ENCODE measurements at places on chromosomes 2 and 18.

GRCh38 chr2:145096582-145096981 is 576.7 kb upstream of the ZEB2 start:
- H3K27ac ChIP-seq: no peak overlapping the region
- H3K27me3 ChIP-seq: no peaks in the 10 kb centered on the region
- H3K36me3 ChIP-seq: no peaks in the 10 kb centered on the region
- H3K4me1 ChIP-seq: no peaks in the 10 kb centered on the region
- no peak for DNase-seq
- H3K4me3 ChIP-seq: no peak overlapping the region

DNA sequence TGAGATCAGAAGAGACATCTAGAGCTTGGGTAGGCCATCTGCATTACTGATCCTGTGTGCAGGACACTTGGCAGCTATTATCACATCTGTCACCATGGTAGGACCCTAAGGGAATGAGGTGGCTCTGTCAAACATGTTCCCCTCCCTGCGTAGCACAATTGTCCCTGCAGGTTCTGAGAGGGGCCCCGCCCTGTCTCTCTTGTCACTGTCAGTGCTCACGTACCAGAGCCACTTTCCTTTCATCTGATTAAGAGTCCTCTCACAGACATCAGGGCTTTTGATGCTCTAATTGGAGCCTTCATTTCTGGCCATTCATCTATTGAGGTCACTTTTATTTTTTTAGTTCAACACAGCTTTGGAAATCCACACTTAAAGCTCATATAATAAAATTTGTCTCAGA is 38.5 kb downstream of the NEB start:
- no peaks in the 10 kb centered on the region for H3K4me1 ChIP-seq
- no peak overlapping the region for H3K27ac ChIP-seq
- H3K27me3 ChIP-seq: no peaks in the 10 kb centered on the region

- H3K27me3 ChIP-seq: no peaks in the 10 kb centered on the region
- DNase-seq: no peak
- peaks cover 29% of the 10 kb centered on the region for H3K4me1 ChIP-seq
Observed at GRCh38 chr2:38371235-38371634, 5.8 kb downstream of the ATL2 start.

- DNase-seq: peak; percentile 95
- peaks cover 5% of the 10 kb centered on the region for H3K36me3 ChIP-seq
- no peaks in the 10 kb centered on the region for H3K27me3 ChIP-seq
- H3K27ac ChIP-seq: peak within 1 kb of the TSS; percentile 91
Observed at GRCh38 chr2:229922449-229923386, at the start of gene FBXO36. TSS of gene FBXO36 (plus strand) at chr2:229922503. CDS start at chr2:229922514, 11 bp downstream.

DNA sequence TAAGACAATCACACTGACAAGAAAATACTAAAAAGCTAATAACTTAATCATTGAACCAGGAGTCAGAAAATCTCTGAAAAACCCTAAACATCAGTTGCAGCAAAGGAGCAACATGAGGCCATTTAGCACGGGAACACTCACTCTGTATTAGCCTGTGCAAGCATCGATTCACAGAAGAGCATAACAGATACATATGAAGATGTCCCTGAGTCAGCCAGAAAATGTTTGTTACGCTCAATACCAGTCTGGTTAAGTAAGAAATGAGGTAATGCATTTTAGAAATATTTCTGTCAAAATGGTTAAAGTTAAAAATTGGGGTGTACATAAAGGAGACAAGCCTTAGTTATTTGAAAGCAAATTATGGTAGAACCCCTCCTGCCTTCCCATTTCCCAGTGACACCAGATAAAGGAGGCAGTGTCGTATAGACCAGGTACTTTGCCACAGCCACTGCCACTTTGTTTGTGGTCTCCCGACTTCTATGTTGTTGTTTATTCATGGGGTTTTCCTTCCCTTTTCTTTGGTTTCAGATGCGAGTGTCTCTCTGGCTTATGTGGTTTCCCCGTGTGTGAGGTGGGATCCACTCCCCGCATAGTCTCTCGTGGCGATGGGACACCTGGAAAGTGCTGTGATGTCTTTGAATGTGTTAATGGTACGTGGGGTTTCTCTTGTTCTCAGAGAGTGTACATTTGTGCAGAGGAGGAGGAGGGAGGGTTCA is 108.6 kb downstream of the CRIM1 start:
- DNase-seq: no peak
- no peak overlapping the region for H3K4me3 ChIP-seq
- no peaks in the 10 kb centered on the region for H3K27me3 ChIP-seq
- H3K4me1 ChIP-seq: no peaks in the 10 kb centered on the region
- no peak overlapping the region for H3K27ac ChIP-seq

- no peak for DNase-seq
- H3K27ac ChIP-seq: no peak overlapping the region
- H3K27me3 ChIP-seq: no peaks in the 10 kb centered on the region
- no peak overlapping the region for H3K4me3 ChIP-seq
- peaks cover 37% of the 10 kb centered on the region for H3K36me3 ChIP-seq
Observed at GRCh38 chr2:233769260-233769659, 8.9 kb upstream of the MROH2A start.

- no peaks in the 10 kb centered on the region for H3K4me1 ChIP-seq
- no peaks in the 10 kb centered on the region for H3K27me3 ChIP-seq
- H3K4me3 ChIP-seq: no peak overlapping the region
- H3K36me3 ChIP-seq: peaks cover 4% of the 10 kb centered on the region
- DNase-seq: no peak
Observed at GRCh38 chr18:35683021-35683420, 101.5 kb downstream of the GALNT1 start.

- DNase-seq: no peak
- no peaks in the 10 kb centered on the region for H3K4me1 ChIP-seq
- H3K4me3 ChIP-seq: no peak overlapping the region
- H3K36me3 ChIP-seq: no peaks in the 10 kb centered on the region
Observed at GRCh38 chr18:13354402-13354801, 135.8 kb downstream of the LDLRAD4 start.

GRCh38 chr2:50355891-50356290 is 676.0 kb downstream of the NRXN1 start:
- no peaks in the 10 kb centered on the region for H3K27me3 ChIP-seq
- no peak for DNase-seq
- H3K36me3 ChIP-seq: no peaks in the 10 kb centered on the region
- H3K4me3 ChIP-seq: no peak overlapping the region

DNA sequence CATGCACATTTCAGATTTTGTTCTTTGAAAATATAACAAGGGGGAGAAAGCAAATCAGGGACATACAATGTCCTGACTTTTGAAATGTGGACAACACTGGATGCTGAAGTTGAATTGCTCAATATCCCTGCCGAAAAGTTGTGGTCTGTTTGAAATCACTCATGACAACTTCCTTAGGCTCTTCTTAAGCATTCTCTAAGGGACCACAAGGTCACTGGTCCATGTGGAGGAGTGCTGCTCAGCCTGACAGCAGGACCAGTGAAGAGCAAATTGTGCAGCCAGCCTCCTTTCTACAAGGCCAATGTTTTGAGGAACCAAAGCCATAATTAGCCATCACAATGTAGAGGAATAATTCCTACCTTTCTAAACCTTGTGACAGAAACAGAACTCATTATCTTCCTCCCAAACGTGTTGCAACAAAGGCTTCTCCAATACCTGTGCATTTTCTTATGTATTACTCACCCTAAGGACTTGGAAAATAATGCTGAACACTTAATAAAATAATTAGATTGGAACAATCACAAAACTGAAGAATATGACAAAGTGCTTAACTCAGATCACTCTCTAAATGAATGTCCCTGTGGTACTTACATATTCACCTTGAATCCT is 1477.6 kb upstream of the NXPH2 start:
- no peak overlapping the region for H3K4me3 ChIP-seq
- H3K36me3 ChIP-seq: no peaks in the 10 kb centered on the region
- no peaks in the 10 kb centered on the region for H3K27me3 ChIP-seq
- no peaks in the 10 kb centered on the region for H3K4me1 ChIP-seq

GRCh38 chr18:9283791-9284190 is 50.8 kb upstream of the TWSG1 start:
- H3K36me3 ChIP-seq: peaks cover 19% of the 10 kb centered on the region
- no peak overlapping the region for H3K27ac ChIP-seq
- H3K27me3 ChIP-seq: no peaks in the 10 kb centered on the region
- H3K4me1 ChIP-seq: no peaks in the 10 kb centered on the region
- DNase-seq: no peak

DNA sequence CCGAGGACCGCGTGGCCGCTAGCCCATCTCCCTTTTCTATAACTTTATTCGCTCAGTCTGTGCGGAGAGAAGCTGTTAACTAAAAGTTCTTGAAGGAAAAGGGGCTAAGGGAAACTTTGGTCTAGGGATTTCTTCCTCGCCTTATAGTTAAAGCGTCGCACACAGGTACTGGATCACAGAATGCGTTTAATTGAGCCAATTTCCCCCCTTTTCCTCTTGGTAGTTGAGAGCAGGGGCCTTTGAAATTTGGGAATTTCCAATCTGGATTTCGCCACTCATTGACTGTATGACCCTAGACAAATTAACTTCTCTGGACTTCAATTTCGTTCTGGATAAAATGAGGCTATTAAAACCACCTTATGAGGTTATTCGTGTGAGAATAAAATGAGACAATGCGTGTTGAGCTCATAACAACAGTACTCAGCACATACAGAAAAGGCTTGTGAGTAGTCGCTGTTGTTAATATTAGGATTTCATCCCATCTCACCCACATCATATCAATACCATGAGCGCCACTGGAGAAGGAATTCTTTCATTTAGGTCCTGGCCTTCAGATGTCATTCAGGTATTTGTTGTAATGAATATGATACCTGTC is 763 bp upstream of the OLA1 start:
- DNase-seq: no peak
- no peaks in the 10 kb centered on the region for H3K36me3 ChIP-seq
- H3K4me1 ChIP-seq: peaks cover 20% of the 10 kb centered on the region
- H3K27me3 ChIP-seq: no peaks in the 10 kb centered on the region
- peak overlapping the region; percentile 33 for H3K4me3 ChIP-seq

DNA sequence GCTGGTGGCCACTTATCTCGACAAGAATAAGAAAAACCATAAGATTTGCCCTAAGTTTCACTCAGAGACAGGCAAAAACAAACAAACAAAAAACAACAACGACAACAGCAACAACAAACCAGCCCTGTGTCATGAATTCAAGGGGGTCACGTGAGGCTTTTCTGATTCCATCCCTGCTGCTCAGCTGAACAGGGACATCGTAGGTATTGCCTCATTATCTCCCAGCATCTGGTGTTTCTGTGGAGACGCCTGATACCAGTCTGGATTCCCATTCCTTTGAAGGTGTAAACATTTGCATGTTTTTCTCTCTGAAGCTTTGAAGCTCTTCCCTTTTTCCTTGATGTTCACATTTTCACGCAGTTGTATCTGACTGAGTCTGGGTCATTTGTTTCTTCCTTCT is 117.4 kb downstream of the KCNF1 start:
- no peaks in the 10 kb centered on the region for H3K27me3 ChIP-seq
- no peak overlapping the region for H3K27ac ChIP-seq
- no peaks in the 10 kb centered on the region for H3K36me3 ChIP-seq
- no peak for DNase-seq
- no peaks in the 10 kb centered on the region for H3K4me1 ChIP-seq
- H3K4me3 ChIP-seq: no peak overlapping the region

GRCh38 chr18:10530852-10531251 is 5.0 kb downstream of the NAPG start:
- no peaks in the 10 kb centered on the region for H3K36me3 ChIP-seq

DNA sequence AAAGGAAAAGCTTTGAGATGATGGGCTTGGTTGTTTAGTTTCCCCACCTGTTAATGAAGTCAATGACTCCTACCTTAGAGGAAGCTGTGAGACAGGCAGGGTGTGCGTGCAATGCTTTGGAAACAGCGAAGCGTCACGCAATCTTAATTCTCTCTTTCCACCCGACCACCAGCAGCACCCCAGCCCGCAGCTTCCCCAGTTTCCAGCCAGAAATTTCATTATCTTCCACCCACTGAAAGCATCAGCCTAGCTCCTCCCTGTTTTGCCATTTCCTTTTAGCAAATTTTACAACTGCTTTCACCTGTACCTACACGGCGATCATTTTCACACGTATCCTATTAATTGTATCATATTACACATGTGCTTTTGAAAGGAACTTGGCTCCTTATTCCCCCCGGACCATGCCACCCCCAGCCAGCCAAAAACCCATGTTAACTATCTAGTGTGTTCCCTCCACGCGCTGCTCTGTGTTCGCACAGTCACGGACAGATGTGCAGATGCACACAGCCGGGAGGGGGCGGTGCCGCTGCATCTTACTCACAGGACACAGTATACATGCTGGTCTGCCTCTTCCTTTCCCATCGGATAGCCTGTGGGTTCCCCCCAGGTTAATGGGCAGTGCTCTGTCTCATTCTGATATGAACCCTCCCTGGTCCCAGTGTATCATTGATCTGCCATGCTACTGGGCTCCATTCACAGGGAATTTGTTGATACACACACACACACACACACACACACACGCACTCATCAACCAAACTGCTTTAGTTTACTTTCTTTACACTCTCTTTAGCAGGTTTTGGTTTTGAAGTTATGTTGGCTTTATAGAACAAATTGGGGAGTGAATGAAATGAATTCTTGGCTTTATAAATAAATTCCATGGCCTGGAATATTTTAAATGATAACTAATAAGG is 22.4 kb downstream of the CYP27C1 start:
- no peaks in the 10 kb centered on the region for H3K36me3 ChIP-seq
- peaks cover 6% of the 10 kb centered on the region for H3K4me1 ChIP-seq

GRCh38 chr2:231884438-231885140 is 41.6 kb downstream of the NPPC start:
- no peak overlapping the region for H3K4me3 ChIP-seq
- H3K4me1 ChIP-seq: no peaks in the 10 kb centered on the region
- H3K36me3 ChIP-seq: no peaks in the 10 kb centered on the region
- H3K27me3 ChIP-seq: no peaks in the 10 kb centered on the region
- H3K27ac ChIP-seq: no peak overlapping the region

DNA sequence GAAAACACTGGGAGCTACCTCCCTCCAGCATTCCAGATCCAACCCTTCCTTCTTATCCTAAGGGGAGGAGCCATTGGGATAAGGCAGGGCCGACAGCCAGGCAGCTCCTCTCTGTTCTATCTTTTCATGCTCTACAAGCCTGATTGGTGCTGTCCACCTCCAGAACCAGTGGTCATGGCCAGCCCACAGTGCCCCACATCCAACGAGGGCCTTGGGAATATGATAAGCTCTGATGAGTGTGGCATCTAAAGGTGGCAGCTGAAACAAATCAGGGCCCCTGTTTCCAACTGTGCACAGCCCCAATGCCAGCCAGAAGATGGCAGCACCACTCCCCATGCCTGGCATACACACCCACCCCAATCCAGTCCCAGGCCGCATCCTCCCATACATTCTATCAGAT is 329.3 kb downstream of the C1D start:
- no peaks in the 10 kb centered on the region for H3K4me1 ChIP-seq
- H3K27ac ChIP-seq: no peak overlapping the region
- H3K4me3 ChIP-seq: no peak overlapping the region
- no peaks in the 10 kb centered on the region for H3K27me3 ChIP-seq

GRCh38 chr2:71684226-71685072 is 231.1 kb downstream of the DYSF start:
- no peak overlapping the region for H3K27ac ChIP-seq
- no peak for DNase-seq
- no peak overlapping the region for H3K4me3 ChIP-seq

- H3K27me3 ChIP-seq: no peaks in the 10 kb centered on the region
- H3K4me1 ChIP-seq: peaks cover 12% of the 10 kb centered on the region
- no peak overlapping the region for H3K4me3 ChIP-seq
- no peak for DNase-seq
Observed at GRCh38 chr2:101265893-101266499, 13.3 kb downstream of the CNOT11 start.

- H3K4me1 ChIP-seq: no peaks in the 10 kb centered on the region
- H3K4me3 ChIP-seq: no peak overlapping the region
- no peaks in the 10 kb centered on the region for H3K36me3 ChIP-seq
- no peak overlapping the region for H3K27ac ChIP-seq
Observed at GRCh38 chr2:88824951-88825350, 133.5 kb downstream of the RPIA start.
